ENCODE measurements at places on chromosomes 12 and 14.

DNA sequence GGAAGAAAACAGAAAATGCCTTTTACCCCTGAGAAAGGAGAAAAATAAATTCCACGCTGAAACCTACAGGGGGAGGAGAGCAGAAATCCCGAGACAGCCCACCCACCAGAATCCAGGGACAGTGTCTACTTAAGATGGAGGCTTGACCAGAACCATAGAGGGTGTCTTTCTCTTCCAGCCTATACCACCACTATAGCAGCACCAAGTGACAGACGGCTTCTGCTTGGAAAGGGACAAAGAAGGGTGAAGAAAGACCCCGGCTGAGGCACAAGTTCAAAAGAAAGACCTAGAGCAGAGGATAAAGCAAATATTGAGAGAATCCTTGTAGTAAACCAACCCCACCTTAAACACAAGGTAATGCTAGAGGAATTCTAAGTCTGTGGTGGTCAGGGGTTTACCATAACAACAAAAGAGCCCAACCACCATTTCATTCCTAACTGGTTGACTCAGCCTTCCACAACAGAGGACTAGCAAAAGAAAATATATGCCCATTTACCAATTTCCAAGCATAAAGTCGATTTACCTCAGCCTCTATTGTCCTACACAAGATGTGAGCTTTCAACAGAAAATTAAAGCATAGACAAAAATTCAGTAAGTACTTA, 105.3 kb upstream of the FOXG1 start:
- no peak for DNase-seq

GRCh38 chr12:52566847-52567291, 6.8 kb downstream of the KRT74 start:
- DNase-seq: no peak

- DNase-seq: peak; percentile 67
These were observed at the start of gene TMEM63C for GRCh38 chr14:77181603-77182437. TMEM63C (plus strand) TSS chr14:77181798; CDS start chr14:77218814, 37,016 bp downstream.

GRCh38 chr14:43621282-43621681, 885.8 kb downstream of the FSCB start:
- no peak for DNase-seq

DNA sequence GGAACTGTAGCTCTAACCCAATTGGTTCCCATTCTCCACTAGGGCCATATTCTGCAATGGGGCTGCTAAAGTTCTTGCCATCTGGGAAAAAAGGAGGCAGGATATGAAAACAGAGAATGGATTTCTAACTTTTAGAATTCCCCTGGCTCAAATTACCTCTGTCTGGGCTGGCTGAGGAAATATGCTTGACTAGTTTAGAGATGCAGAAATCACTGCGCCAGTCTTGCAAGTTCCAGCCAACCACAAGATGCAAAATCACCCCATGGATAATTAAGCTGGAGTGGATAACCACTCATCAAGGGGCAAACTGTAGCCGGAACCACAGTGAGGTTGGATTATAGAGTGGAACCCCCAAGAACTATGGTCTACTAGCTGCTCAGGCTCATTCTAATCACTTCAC, 126.3 kb downstream of the RALGAPA1 start:
- no peak for DNase-seq

DNA sequence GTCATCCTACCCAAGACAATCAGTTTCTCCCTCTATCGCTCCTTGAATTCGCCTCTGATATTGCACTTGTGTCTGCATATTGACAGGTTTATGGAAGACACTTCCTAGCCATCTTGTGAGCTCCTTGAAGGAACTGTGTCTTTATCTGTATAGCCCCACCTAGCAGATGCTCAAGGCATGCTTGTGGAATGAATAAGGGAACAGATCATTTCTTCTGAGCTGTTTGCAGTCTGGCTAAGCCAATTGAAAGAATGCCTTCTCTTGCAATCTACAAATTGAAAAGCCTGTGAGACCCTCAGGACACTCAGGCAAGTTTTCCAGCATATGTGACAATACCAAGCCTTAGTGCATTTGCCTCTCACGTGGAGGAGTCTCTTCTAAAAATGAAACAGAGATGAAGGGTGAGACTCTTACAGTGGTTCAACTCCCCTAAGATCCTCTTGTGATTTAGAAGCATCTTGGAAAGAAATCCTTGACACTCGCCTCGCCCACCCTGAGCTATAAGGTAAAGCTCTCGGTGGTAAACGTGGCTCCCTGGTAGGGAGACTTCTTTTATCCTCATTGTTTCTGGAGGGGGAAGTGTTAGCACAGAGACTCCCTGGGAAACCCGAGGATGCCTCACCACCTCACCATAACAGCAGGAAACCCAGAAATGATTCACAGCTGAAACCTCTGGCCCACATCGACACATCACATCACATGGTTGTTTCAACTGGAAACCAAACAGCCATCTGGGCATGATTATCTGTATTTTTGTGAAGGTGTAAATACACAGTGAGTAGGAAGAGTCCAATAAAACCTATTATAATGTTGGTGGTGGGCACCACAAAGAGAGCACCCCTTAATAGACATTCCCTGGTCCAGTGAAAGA, 112.3 kb upstream of the BCL2L14 start:
- peak; percentile 84 for DNase-seq

GRCh38 chr12:108620236-108620879, 13.3 kb downstream of the SELPLG start:
- no peak for DNase-seq

DNA sequence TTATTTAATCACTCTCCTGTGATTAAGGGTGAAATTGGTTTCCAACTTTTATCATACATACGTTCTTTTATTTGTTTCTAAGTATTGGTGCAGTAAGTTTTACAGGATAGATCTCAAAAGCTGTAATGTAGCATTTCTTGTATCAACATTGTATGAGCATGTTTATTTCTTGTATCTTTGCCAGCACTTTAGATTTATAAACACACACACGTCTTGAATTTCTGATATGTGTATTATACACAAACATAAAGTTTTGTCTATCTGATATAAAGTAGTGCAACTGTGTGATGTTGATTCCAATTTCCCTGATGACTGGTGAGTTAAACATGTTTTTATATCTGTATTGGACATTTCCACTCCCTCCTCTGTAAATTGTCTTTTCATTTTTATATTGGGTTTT, 134.7 kb downstream of the NOVA1 start:
- no peak for DNase-seq

DNA sequence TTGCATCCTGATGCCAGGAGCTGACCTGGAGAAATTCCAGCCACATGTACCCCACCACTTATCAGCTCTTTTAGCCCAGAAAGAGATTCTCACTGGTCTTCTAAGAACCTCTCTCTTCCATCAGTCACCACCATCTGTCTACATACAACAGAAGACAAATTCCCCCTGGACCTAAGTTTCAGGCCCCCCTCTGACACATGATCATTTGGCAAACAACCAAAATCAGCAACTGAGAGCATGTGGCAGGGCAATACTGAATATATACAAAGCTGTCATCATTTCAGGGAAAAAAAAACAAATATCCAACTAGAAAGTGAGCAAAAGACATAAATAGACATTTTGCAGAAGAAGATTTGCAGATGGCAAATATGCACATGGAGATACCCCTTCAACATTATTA, 180.2 kb downstream of the FOXN3 start:
- no peak for DNase-seq

GRCh38 chr12:98373025-98373554, 142.3 kb upstream of the TMPO start:
- no peak for DNase-seq

GRCh38 chr14:61673305-61673704, 22.0 kb upstream of the HIF1A start:
- no peak for DNase-seq

GRCh38 chr12:47080725-47081502, 1.2 kb upstream of the AMIGO2 start:
- DNase-seq: peak; percentile 79

DNA sequence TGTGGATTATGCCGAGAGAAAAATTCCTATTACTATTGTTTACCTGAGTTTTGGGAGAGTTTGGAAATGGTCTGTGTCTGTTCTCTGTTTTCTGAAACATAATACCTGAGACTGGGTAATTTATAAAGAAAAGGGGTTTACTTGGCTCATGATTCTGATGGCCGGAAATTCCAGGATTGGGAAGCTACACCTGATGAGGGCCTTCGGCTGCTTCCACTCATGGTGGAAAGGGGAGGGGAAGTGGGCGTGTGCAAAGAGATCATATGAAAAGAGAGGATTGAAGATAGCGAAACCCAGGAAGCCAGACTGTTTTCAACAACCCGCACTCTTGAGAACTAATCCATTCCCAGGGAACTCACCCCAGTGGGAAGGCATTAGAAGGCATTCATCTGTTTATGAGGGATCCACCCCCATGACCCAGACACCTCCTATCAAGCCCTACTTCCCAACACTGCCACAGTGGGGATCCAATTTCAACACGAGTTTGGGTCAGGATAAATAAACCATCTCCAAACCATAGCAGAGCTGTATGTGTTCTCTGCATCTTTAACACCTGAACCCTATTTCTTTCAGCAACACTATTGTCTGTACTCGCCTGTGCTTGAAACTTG, 51.1 kb downstream of the APAF1 start:
- DNase-seq: no peak

GRCh38 chr14:92978229-92979021, 55.5 kb downstream of the CHGA start:
- peak; percentile 7 for DNase-seq

DNA sequence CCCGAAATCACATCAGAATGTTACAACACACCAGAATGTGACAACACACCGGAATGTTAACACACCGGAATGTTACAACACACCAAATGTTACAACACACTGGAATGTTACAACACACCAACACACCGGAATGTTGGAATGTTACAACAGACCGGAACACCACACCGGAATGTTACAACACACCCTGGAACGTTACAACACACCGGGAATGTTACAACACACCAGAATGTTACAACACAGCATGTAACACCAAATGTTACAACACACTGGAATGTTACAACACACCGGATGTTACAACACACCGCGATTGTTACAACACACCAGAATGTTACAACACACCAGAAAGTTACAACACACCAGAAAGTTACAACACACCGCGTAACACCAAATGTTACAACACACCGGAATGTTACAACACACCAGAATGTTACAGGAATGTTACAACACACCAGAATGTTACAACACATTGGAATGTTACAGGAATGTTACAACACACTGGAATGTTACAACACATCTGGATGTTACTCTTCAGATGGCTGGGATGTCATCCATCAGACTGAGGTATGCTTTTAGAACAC, 21.1 kb downstream of the CHFR start:
- DNase-seq: no peak

DNA sequence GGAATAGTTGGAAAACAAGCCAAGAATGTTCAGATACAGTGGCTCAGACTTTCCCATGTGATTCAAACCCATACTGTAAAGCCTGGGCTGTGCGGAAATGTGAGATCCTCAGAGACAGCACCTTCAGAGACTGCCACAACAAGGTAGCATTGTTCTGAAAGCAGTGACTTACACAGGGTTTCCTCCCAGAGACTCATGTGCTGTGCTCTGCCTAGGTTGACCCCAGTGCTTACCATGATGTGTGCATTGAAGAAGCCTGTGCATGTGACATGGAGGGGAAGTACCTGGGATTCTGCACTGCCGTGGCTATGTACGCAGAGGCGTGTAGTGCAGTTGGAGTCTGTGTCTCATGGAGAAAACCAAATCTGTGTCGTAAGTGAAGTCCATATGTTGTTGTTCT, 219.4 kb downstream of the LRRK2 start:
- no peak for DNase-seq

- DNase-seq: no peak
These were observed 53.2 kb upstream of the HIF1A start for GRCh38 chr14:61641914-61642613.

- no peak for DNase-seq
These were observed 123.7 kb upstream of the DHRS4 start for GRCh38 chr14:23829736-23830471.

DNA sequence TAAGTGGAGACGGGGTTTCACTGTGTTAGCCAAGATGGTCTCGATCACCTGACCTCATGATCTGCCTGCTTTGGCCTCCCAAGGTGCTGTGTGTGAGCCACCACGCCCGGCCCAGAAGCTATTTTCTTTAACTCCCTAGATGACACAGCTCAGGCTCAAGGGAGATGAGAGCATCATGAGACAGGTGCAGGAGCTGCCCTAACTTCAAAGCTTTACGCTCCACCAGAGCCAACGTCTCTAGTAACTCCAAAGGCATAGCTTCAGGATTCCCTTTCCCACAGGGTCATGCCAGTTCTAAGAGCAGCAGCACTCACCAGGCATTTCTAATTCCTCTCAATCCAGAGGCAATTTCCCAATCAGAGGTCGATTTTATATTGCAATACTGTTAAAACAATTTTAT, 21.0 kb downstream of the NDUFA12 start:
- no peak for DNase-seq

GRCh38 chr12:117583092-117583491, 221.7 kb upstream of the NOS1 start:
- no peak for DNase-seq

DNA sequence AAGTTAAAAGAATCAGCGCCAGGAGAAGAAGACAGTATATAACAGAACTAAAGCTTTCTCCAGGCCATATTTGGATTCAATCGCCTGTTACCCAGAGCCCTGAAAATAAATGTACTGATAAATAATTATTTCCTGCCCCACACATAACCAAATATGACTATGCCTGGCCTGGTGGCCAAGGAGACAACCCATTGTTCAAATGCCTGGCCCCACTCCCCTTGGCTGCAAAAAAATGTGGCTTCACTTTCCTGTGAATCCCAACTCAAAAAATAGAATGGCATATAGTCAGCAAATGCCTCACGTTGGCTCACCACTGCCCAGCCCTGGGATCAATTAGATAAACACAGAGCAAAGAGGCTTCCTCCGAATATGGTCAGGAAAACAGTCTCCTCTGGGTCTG, 472.1 kb downstream of the BCL11B start:
- no peak for DNase-seq

DNA sequence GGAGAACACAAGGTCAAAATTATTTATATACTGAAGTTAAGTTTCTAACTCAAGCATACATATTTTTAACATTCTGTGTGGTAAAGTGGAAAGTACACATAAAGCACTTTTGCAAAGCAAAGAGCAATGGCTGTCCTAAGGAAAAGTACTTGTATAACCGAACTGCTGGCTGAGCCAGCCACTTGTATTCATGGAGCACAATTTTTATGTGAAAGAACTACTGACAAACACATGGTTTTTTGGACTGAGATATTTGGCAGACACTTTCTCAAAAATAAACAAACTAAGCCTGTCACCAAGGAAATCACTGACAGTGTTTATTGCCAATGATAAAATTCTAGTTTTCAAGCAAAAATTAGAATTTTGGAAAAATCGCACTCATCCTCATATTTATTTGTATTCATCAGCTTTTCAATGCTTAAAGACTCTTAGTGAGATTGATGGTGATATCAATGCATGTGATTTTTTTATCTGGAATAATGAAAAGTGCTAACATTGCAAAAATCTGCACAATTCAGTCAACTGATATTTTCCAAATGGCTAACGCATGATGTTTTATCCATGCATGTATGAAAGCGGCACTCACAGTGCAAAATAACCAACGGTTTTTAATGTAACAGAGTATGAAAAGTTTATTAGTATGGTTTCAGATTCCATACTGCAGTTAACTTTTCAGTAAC, 125.3 kb downstream of the IPO8 start:
- no peak for DNase-seq
